Sigmoid colon (tissue), 7 donors: ENCODE measurements at places on chromosomes 3 and 15. TPM values are rescaled to one million over a fixed set of nuclear protein-coding genes. Genes with fewer than 3 reads are reported as not detected.

The GOLGA6L7 gene
- 0.60 TPM for polyA plus RNA-seq

The SIAH2 gene
- 15.0 TPM for polyA plus RNA-seq

The CRYBG3 gene
- polyA plus RNA-seq = 3.0 TPM

The ARL13B gene
- 2.5 TPM for polyA plus RNA-seq

The MME gene
- 0.60 TPM for polyA plus RNA-seq

The MKRN3 gene
- 1.1 TPM for polyA plus RNA-seq

The P2RY14 gene
- polyA plus RNA-seq = 3.4 TPM

The ZIC4 gene
- not detected for polyA plus RNA-seq

The PTPRG gene
- polyA plus RNA-seq = 1.2 TPM

The TXNRD3 gene
- 3.0 TPM for polyA plus RNA-seq

The ZMYND10 gene
- polyA plus RNA-seq = 0.77 TPM
